ENCODE measurements at places on chromosomes 16 and 17.

GRCh38 chr16:53503270-53503923, 388 bp upstream of the AKTIP start:
- peak; percentile 100 for DNase-seq

DNA sequence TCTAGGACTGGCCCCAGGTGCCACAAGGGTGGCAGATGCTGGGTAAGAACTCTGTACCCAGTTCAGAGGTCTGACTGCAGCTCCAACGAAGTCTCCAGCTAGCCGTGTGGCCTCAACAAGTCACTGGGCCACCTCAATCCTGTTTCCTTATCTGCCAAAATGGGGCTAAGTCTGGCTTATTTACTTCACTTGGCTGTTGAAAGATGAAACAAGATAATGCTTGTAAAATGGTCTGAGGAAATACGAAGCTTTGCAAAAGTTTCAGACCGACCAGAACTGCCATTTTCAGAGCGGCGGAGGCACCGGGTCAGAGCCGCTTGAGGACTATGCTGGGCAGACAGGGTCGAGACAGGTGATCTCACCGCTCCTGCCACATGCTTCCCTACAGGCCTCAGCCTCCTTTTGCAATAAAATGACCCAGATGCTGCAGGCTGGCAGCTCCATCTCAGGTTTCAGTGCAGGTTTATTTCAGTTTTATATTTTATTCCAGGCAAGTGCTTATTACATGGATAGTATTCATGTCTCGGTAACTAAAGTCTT, 17.2 kb downstream of the MNT start:
- DNase-seq, result no peak

DNA sequence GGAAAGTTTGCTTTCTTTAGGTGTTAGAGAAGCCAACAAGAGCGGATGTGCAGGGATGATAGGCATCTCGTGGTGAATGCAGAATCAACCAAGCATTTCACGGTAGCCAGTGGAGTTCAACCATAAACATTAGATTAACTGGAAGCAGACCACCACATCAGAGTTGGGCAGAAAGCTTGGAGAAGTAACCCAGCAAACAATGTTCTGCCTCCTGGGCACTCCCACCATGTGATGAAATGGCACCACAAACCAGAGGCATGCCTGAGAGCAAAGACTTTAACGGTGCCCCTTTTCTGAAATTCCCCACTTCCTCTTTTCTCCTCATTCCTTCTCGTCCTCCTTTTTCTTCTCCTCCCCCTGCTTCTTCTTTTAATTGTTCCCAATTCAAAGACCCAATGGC, 193.5 kb upstream of the ANKFN1 start:
- DNase-seq, result no peak

DNA sequence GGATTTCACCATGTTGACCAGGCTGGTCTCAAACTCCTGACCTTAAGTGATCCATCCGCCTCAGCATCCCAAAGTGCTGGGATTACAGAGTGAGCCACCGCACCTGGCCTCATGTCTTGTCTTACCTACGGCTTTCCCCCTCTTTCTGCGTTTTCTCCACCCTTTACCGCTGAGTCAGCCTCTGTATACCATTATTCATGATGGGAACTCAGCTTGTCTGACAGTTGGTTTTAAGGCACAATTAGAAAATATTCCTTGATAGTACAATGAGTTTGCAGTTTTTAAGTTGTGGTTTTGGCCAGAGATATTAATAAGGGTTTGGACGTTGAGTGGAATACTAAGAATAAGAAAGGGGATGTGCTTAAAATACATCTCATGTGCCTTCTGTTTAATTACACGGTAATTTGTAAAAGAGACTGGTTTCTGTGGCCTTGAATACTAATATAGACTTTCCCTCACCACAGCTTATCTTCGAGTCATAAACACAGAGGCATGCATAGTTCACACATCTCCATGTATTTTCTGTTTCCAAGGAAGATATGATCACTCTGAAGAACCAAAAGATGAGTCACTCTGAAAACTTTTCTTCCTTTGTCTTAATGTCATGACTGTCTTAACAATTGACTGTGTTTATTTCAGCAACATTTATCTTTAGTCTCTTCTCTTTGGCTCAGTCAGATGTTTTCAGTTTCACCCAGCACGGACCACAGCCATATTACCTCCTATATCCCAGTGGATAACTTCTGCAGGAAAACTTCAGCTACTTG, 54.4 kb downstream of the PITPNC1 start:
- no peak for DNase-seq

- no peak for DNase-seq
These were observed 79.0 kb downstream of the HAPSTR1 start for GRCh38 chr16:9170470-9170869.

- DNase-seq, result no peak
These were observed 138.4 kb downstream of the PHKB start for GRCh38 chr16:47599512-47599911.

DNA sequence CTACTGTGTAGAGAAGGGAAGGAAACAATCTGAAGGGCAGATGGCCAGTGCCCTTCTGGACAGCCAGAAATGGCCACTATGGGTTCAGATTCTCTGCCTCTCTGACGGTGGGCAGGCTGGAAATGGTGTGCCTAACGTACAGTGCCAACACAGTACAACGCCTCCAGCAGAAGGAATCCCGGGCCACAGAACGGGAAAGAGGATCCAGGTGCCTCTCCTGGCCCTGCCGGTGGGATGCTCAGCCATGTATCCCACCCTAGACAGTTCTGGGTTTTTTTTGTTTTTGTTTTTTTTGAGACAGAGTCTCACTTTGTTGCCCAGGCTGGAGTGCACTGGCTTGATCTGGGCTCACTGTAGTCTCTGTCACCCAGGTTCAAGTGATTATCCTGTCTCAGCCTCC, 71.5 kb downstream of the SLC5A11 start:
- DNase-seq, result no peak
